ENCODE measurements at places on chromosomes 5 and 9.

DNA sequence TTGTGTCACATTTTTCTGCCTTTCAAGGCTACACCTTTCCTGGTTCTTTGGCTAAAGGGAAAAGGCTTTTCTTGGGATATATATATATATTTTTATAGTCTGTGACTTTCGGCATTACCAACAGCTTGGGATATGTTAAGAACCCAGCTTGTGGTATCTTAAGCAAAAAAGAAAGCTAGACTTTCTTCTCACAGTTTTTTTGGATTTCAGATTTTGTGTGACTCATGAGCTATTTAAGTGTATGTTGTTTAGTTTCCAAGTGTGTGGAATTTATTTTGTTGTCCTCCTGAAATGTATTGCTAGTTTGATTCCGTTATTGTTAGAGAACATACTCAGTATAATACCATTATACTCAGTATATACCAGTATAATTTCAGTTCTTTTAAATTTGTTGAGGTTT, 64.8 kb downstream of the ERCC6L2 start:
- DNase-seq = no peak

GRCh38 chr5:142445266-142445665, 120.4 kb upstream of the SPRY4 start:
- DNase-seq = no peak

DNA sequence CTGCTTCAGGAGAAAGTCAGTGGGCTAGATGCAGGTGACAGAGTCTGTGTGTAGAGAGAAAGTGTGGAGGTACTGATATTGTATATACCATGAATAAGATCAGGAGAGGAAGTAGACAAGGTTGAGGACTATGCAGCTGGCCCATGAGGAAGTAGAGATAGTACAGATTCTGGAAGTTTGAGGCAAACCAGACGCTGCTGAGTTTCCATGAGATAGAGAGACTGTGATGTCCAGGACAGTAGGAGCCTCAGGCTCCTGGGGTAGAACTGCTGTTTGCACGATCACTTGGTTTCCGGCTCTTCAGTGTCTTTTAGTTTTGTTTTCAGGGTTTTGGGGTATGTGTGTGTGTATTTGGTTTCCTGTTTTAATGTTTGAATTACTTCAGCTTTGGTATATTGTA, 13.6 kb downstream of the OTULINL start:
- no peak for DNase-seq

GRCh38 chr5:73273379-73274050, 100.5 kb downstream of the TMEM174 start:
- DNase-seq = no peak

DNA sequence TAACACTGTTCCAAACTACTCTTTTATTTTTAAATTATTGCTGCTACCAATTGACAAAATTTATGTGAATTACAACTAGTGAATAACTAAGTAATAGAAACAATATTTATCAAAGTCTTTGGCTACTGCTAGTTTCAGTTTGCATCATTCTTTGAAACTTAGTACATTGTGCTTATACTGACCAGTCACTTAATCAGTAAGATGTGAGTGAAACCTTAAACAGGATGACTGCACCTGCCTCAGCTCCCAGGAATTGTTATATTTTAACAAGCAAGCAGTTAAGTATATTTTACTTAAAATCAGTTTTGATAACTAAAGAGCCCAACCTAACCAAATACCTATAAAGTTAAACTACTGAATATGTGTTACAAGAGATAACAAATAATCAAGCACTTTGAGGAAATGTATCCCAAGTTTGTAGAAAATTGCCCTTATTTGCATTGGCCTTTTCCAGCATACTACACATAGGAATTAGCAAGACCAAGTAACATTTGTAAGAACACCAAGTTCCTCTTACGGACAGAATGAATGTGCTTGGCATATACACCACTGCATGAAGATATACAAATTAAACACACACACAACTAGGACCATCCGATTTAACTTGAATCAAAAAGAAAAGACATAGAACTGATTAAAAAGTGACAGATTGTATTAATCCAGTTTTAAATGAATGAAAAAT, 545.5 kb upstream of the DAB2 start:
- no peak for DNase-seq

- DNase-seq = no peak
Observed at GRCh38 chr5:126847456-126847820, 70.5 kb downstream of the LMNB1 start.

GRCh38 chr5:146778795-146779194, 99.8 kb downstream of the PPP2R2B start:
- no peak for DNase-seq

GRCh38 chr5:149201121-149201637, 59.9 kb downstream of the ABLIM3 start:
- no peak for DNase-seq

DNA sequence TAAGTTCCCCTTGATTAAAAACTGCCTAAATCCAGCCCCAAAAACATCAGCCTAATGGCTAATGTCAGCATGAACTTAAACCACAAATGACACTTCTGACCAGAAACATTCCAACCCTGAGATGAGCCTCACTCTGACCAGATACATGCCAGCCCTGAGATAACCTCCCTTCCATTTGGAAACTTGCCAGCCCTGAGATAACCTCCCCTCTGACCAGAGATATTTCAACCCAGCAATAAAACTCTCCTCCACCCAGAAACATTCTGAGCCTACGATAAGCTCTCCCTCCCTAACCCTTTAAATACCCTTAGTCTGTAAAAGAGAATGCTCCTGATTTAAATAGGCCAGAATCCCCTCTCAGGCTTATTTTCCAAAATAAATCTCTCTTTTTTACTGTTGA, 1035.7 kb upstream of the NUDT12 start:
- DNase-seq = no peak

- no peak for DNase-seq
Observed at GRCh38 chr5:107331312-107331711, 339.4 kb downstream of the EFNA5 start.

- DNase-seq = no peak
Observed at GRCh38 chr5:37400501-37400900, 21.4 kb downstream of the WDR70 start.
